ENCODE measurements at places on chromosomes 7 and 10.

- DNase-seq = no peak
Observed at GRCh38 chr7:131687296-131687695, 130.9 kb upstream of the PODXL start.

DNA sequence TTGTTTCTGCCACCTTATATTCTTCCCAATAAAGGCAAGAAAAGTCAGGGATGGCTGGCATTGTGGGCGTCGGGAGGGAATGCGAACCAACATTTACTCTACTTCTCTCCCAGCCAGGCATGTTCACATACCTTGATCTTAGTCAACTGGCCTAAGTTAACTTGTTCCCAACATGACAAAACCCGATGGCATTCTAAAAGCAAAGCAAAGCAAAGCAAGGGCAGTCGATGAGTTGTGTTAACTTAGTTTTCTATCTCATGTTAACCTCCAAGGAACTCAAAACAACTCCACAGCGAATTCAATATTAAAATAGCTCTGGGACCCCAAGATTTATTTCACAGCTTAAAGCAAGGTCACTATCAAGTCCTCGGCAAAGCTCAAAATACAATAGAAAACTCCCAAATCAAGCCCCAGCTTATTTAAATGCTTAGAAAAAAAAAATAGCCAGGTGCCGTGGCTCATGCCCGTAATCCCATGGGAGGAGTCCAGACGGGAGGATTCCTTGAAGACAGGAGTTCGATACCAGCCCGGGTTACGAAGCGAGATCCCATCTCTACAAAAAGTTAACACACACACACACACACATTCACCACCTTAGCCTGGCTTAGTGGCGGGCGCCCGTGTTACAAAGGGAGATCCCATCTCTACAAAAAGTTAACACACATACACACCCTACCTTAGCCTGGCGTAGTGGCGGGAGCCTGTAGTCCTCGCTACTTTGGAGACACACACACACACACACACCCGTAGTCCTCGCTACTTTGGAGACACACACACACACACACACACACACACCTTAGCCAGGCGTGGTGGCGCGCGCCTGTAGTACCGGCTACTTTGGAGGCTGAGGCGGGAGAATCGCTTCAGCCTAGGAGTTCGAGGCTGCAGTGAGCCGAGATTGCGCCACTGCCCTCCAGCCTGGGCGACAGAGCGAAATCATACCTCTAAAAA, 901 bp upstream of the CCNY start:
- peak; percentile 43 for DNase-seq

DNA sequence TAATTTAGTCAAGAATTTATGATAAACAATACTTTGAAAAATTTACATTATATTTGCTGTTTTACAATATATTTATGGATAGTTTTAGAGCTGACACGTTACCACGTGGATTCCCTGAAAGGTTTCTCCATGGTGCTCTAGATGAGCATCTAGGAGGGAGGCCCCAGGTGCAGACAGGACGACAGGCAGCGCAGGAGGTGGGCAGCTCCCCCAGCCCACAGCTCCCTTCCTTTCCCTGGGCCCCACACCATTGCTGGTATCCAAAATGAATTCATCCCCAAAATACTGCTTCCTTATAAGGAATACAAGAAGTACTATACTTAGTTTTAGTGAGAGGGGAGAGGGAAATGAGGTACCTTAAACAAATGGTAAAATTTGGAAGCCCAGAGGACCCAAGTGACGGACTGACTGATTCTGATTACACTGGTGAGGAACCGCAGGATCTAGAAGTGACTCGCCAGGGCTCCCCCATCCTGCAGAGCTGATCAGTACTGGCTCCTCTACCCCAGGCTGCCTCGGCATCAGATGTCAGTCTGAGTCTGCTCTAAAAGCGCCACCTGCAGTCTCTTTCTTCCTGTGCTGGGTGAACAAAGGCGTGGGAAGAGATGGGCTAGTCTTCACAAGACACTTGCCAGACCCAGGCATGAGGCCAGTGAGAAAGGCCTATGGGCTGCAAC, 89.2 kb downstream of the DLG5 start:
- DNase-seq = peak; percentile 77

GRCh38 chr10:30594077-30594476, 35.5 kb downstream of the LYZL2 start:
- DNase-seq = no peak

DNA sequence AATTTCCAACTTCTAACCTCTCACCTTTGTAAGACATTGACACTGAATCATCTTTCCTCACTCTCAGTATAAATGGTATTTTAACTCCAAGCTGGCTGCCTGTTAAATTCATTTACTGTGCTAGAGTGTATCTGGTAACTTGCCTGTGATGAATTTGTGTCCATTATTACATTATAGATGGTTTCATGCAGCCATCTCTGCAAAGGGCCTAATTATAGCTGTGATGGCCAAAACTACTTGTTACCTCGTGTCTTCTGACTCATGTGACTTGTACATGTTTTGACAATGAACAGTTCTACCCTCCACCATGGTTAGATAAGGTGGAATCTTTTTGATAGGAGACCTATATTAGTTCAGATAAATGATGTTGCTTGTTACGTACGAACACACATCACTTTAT, 392.0 kb downstream of the PAXIP1 start:
- no peak for DNase-seq

DNA sequence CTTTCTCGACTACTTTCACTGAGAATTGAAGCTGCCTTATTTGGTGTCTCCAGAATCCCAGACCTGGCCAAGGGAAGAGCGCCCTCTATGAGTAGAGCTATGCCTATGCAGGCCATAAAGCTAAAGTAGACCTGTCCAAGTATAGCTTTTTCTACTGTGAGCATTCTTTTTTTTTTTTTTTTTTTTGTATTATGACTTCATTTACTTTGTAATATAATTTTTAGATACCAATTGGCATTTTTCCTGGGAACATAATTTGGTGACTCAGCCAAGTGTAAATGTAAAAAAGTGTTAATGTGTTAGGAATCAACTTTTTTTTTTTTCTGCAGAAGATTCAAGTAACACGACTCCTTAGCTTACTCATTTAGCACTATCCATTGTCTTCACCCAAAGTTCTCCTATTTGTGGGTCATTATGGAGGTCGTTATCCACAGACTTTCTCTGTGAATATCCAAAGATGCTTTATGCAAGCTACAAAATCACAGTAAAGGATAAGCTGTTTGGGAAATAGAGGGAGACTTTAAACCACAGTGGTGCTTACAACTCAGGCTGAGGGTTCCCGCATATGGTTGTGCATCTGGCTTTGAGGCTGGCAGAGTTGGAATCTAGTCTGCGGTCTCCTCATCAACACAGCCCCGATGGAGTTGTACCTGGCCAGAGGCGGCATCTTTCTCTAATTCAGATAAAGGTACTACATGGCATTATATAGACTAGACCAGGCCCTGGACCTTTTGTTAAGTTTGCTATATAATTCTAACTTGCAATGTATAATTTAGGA, 1040.2 kb upstream of the SORCS1 start:
- no peak for DNase-seq

GRCh38 chr10:78179886-78180705, 146.4 kb downstream of the RPS24 start:
- no peak for DNase-seq

GRCh38 chr7:16986755-16987154, 105.0 kb upstream of the AGR3 start:
- no peak for DNase-seq

GRCh38 chr7:152602962-152603361, 73.0 kb downstream of the XRCC2 start:
- DNase-seq = no peak

DNA sequence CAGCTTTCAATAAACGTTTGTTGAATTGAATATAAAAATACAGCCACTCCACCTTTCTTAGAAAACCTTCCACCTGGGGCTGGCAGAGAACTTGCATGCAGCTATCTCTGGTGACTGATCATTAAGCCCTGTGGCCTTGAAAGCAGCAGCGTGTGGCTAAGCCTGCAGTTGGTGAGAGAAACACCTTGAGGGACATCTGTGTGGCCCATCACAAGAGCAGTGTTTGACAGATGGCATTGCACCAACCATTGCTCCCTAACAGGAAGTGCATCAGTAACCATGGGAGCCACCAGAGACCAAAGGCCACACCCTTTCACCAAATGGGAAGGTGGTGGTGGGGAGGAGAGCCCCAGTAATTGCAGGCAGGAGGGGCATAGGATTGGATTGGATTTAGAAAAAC, 22.4 kb downstream of the RHOBTB1 start:
- no peak for DNase-seq

- no peak for DNase-seq
Observed at GRCh38 chr7:26381476-26382353, 90.1 kb downstream of the SNX10 start.

DNA sequence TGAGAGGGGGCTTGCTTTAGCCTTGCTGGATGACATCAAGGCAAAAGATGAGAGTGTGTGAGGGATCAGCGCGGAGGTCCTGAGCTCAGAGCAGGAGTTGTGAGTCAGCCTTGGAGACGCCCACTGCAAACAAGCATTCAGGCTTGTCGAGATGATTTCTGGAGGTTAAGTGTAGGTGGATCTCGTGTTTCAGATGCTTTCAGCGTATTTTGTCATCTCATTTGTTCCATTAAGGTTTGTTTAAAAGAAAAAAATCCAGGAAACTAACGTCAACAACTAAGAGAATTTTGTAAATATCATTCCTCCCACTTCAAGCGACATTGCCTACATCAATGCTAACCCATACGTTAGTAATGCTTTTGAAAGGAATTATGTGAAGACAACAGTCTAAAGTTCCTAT, 715.4 kb upstream of the NRP1 start:
- no peak for DNase-seq

GRCh38 chr7:117895276-117895675, 22.0 kb upstream of the CTTNBP2 start:
- no peak for DNase-seq

DNA sequence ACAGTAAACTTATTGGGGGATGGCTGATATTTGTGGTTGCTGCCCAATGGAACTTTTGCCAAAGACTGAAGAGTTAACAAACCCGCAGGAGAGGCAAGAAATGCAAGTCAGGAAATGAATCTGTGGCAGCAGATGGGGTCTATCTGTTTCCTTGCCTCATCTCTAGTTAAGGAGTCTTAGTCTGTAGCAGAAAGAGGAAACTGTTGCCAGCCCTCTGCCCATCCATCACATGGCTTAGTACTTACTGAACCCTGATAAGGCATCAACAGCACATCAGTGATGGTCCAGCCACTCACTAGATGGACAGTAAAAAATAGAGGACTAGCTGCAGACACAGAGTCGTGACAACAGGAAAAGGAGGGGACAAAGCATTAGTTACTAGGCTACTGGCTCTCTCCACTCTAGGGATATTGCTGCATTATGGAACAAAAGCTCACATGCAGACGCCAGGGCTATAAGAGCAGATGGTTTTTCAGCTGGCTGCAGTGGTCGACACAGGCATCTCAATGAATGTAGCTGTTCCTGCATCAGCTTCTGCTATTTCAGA, 614.7 kb downstream of the PARD3 start:
- DNase-seq = no peak

DNA sequence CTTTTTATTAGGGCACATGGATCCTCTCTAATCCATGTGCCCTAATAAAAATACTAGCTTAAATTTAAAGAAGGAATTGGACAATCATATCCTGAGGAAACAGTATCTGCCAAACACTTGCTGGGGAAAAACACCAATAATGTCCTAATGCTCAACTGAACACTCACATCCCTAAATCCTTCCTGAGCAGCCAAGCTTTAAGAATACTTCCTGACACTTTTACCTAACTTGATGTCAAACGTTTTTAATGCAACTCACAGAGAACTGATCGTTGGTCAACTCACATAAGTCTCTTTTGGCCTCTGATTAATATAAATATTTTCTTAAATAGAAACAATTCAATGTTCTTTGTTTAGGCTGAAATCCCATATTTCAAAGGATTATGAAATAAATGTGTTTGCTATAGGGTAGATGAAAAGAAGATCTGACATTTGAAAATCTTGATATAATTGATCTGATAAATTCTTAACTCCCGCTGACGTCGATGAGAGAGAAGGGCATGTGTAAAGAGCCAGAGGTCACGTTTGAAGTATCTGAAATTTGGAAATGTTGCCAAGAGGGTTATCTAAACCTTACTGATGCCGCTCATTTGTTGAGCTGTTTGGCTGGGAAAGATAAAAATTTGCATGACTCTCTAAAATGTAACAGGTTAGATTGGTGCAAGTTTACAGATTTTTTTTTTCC, 122.8 kb upstream of the RHOBTB1 start:
- no peak for DNase-seq

- no peak for DNase-seq
Observed at GRCh38 chr7:84800846-84801245, 386.0 kb downstream of the SEMA3D start.

DNA sequence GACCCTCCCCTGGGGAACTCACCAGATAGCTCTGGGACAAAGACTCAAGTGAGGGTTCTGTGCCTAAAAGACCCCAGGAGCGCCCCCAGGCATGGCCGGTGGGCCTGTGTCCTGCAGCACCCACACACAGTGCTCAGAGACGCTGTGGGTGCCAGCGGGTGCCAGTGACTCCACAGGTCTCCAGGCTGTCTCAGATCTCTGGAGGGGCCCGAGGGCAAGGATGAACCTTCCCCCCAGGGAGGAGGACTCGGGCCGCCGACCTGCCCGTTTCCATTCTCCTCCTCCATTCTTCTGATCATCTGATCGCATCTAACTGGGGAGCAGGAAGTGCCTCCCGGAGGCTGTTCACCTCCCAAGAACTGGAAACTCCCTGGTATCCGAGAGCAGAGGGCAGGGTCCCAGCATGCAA, 980 bp downstream of the ADAM8 start:
- DNase-seq = peak; percentile 56

DNA sequence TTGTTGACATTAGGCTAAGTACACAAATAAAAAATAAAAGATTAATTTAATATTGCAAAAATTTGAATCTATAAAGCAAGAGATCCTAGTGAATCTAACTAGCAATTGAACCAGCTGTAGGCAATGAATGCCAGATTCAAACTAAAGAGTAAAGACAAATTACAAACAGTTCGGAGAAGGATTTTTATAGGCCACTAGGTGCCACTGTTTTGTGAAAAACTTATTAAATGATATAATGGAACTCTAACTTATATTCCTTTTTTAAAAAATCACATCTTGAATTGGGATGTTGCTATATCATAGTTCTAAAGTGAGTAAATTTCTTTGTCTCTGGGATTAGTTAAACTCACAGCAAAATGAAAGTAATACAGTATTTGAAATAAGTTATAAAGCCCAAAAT, 39.1 kb upstream of the GNAI1 start:
- no peak for DNase-seq

GRCh38 chr7:41994746-41995110, 242.3 kb downstream of the GLI3 start:
- no peak for DNase-seq

- no peak for DNase-seq
Observed at GRCh38 chr7:134024739-134025138, 102.4 kb upstream of the LRGUK start.

DNA sequence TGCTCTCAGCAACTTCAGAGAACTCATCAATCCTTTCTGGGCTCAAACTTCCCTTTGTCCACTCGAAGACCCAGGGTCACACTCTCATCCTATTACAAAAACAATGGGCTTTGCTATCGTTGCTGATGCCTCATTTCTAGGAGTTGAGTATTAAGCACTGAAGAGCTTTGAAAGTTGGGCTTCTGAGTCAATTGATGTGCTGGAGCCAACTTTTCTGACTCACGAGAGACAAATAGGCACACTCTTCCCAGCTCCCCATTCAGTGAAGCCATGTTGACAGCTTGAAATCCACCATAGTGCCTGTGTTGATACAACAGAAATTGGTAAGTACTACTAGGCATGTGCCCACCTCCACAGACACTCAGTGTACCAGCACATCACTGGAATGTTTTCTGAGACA, 97.5 kb upstream of the PRSS58 start:
- DNase-seq = no peak
